ENCODE measurements at places on chromosomes 2 and 18.

- DNase-seq: no peak
Measured at GRCh38 chr2:64219149-64219548, 74.9 kb upstream of the PELI1 start.

DNA sequence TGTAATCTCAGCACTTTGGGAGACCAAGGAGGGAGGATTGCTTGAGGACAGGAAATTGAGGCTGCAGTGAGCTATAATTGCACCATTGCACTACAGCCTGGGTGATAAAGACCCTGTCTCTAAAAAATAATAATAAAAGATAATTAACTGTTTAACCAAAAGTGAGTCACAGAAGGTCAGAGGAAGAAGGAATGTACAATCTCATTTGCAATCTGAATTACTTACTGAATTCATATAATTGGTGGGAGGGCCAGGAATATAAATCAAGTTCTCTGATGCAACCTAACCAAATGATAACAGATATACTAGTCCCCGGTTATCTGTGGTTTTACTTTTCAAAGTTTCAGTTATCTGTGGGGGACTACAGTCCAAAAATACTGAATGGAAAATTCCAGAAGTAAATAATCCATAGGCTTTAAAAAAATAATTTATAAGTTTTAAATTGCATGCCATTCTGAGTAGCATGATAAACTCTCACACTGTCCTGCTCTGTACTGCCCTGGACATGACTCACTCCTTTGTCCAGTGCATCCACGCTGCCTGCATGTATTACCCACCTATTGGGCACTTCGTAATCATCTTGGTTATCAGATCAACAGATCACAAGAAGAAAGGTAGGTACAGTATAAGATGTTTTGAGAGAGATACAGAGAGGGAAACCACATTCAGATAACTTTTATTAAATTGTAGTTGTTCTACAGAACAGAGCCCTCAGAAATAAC, 12.8 kb upstream of the MATN3 start:
- DNase-seq: no peak

GRCh38 chr2:132804051-132804450, 134.0 kb upstream of the LYPD1 start:
- no peak for DNase-seq

DNA sequence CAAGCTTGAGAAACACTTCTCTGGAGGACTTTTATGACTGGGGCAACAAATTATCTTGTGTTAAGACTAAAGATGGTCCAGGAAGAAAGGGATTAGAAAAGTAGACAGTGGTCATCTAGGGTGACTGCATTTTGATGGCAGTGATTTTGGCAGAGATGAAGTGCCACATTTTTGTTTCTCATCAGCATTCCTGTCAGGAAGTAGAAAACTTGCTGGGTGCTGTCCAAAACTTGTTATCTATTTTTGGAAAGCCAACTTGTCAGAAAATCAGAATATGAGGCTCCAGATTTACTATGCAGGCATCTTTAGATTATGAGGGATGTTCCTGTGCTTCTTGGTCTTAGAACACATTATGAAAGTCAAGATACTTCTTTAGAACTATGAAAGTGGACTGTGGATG, 29.0 kb upstream of the CALCRL start:
- DNase-seq: no peak

GRCh38 chr2:76953733-76954347, 568.3 kb downstream of the LRRTM4 start:
- no peak for DNase-seq

- no peak for DNase-seq
Measured at GRCh38 chr18:55386545-55386944, 201.4 kb downstream of the TCF4 start.

DNA sequence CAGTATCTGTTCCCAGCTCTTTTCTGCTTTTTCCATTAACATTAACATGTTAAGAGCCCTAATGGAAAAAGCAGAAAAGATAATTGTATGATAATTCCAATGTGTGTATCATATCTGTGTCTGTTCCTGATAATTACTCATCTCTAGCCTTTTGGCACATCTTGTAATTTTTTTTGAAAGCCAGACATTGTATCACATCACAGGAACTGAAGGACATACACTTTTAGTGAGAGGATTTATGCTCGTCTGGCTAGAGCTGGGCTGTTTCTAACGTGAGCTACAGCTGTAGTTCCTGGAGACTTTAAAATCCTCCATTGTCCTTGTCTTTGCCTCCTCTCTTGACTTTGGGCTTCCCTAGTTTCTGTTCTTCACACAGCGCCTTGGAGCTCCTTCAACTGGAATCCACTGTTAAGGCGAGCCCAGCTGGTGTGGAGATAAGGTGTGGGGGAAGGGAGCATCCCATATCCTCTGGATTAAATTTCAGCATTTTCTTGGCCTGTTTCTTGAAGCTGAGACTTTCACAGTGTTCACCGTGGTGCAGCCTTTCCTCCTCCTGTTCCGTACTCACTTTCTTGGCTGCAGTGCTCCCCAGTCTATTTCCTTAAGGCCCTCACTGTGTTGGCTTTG, 211.5 kb downstream of the GALR1 start:
- no peak for DNase-seq

DNA sequence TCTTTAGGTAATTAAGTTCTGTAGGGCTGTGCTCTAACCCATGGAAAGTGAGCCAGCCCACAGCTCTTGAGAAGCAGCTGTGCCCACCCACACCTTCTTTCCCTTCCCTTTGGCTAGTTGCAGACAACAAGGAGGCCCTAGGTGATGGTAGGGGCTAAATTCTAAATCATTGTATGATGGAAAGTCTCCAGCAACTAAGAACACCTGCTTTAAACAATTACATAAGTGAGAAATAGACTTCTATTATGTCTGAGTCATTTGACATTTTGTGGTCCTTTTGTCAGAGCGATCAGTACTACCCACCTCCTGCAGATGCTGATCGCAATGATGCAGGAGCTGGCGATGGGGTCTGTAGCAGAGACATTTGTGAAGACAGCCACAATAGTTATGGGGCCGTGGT, 79.6 kb downstream of the TEX51 start:
- no peak for DNase-seq

GRCh38 chr2:205169464-205169863, 512.8 kb upstream of the NRP2 start:
- no peak for DNase-seq

DNA sequence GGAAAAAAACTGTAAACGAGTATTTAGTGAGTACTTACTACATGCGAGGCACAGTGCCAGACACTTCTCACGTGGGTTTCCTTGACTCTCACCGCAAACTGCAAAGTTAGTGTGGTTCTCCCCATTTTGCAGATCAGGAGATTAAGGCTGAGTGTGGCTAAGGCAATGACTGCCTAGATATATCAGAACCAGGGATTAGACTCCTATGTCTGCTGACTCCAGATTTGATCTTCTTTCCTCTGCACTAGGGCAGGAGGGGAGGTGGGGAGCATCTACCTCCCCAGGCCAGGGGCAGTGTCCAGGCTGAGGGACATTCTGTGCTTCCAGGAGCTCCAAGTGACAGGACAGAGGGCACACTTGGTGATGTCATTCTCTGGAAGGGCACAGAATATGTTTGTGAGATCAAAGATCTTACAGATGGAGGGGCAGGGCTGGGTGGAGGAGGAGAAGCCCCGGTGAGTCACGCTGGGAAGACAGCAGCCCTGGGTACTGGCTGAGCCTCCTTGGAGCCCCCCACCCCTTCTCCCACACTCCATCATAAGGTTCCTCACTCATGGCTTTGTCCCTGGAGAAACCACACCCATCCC, 92.4 kb downstream of the RHOB start:
- no peak for DNase-seq

DNA sequence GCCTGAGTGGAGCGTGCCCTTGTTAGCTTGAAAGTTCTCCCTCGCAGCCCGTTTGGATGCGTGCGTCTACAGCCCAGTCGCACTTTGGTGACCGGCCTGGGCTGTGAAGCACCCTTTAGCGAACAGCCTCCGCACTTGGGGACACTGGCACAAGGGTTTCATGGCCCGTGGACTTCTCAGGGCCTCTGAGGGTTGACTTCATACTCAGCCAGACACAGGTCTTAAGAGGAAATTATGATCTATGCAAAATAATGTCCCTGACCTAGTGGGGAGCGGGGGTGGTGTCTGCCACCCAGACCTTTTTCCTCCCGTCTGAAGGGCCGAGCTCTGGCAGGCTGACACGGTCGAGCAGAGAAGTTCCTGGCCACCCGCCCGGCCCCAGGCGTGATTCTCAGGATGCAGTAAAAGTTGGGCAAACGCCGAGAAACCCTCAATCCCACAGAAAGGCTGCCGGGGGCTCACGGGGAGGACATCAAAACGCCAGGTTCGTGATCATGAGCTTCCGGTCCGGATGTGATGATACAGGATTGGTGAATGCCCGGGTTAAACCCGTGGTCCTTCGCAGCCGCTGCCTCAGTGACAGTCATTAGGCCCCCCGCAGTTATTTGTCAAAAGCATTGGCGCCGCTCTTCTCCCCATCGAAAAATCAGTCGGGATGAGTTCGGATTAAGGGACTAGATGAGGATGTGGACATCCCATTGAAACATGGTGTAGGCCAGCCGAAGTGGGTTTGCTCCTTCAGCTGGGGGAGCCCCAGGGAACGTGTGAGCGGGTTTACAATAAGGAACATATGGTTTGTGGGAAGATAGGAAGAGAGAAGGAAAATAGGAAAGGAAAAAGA, 3.6 kb upstream of the PAX3 start:
- no peak for DNase-seq

GRCh38 chr2:138078153-138078552, 113.9 kb downstream of the HNMT start:
- DNase-seq: no peak

DNA sequence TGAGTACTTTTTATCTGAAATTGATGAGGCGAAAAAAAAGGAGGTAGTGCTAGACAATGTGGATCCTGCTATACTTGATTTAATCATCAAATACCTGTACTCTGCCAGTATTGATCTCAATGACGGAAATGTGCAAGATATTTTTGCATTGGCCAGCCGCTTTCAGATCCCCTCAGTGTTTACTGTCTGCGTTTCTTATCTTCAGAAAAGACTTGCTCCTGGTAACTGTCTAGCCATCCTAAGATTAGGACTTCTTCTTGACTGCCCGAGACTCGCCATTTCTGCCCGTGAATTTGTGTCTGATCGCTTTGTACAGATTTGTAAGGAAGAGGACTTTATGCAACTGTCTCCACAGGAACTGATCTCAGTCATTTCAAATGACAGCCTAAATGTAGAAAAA, 453 bp downstream of the KLHL41 start:
- no peak for DNase-seq

DNA sequence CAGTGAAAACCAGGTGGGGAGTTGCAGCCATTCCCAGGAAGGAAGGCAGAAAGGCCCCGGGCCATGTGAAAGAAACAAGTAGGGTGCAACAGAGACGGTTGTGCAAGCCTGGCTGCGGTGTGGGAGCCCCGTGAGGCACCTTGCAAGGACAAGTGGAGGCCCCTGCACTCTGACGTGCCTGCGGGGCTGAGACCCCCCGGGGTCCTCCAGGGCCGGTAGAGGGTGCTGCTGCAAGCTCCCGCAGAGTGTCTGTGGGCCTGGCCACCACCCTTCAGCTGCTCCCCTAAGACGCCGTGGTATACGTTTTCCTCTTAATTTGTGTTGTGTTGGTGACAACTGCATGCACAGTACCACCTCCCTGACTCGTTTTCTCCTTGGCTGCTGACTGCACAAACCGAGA, 27.4 kb upstream of the MC5R start:
- no peak for DNase-seq

- no peak for DNase-seq
Measured at GRCh38 chr2:136012315-136012714, 26.9 kb upstream of the DARS1 start.

DNA sequence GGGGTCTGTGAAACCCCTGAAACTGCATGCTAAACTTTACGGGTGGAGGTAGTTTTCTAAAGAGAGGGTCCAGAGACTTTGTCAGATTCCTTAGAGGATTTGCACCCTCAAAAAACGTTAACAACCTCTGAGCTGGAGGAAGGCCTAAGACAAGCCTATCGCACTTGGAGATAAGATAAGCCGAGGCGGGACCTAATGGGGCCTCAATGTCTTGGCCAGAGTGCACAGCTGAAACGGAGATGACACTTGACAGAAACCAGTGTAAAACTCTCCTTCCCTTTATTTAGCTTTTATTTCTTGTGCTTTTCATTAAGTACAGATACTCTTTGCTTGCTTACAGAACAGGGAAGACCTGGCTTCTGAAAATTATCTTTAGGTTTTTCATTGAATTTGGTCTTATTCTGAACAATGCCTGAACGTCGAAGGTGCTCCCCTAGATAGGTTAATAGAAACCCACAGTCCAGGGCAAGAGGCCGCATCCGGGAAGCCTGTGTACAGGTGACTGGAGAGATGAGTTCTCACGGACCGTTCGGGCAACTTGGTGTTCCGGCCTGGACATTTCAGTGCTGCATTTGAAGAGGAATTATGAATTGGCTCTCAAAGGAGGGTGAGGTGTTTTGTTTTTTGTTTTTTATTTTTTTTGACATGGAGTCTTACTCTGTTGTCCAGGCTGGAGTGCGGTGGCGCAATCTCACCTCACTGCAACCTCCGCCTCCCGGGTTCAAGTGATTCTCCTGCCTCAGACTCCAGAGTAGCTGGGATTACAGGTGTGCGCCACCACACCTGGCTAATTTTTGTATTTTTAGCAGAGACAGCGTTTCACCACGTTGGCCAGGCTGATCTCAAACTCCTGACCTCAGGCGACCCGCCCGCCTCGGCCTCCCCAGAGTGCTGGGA, 49.7 kb downstream of the SH3BP4 start:
- no peak for DNase-seq

All from stimulated activated CD4-positive, alpha-beta T cell treated with anti-CD3 and anti-CD28 coated beads, Interleukin-4, amount 100 ng/mL, for 4 hours (primary cell).